CD4-positive, alpha-beta T cell treated with Interleukin-12 subunit alpha and Interleukin-12 subunit beta, for 1 hour (primary cell): ENCODE measurements at places on chromosomes 5 and 9.

DNA sequence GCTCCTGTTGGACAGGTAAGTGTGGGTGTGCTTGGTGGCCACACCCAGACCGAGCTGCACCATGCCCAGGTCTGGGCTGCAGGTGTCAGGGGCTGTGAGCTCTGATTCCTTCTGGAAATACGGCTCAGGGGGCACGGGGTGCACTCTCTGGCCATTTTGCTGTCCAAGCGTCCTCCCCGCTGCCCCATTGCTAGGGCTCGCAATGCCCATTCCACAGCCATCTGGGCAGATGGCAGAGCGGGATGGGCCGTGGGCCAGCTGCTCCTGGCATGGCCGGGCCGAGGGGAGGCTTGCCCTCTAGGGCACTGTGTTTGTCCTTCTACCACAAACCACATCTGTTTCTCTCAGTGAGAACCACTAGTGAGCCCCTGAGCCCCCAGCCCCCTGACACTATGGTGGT is 67.9 kb upstream of the RXRA start:
- DNase-seq = no peak

DNA sequence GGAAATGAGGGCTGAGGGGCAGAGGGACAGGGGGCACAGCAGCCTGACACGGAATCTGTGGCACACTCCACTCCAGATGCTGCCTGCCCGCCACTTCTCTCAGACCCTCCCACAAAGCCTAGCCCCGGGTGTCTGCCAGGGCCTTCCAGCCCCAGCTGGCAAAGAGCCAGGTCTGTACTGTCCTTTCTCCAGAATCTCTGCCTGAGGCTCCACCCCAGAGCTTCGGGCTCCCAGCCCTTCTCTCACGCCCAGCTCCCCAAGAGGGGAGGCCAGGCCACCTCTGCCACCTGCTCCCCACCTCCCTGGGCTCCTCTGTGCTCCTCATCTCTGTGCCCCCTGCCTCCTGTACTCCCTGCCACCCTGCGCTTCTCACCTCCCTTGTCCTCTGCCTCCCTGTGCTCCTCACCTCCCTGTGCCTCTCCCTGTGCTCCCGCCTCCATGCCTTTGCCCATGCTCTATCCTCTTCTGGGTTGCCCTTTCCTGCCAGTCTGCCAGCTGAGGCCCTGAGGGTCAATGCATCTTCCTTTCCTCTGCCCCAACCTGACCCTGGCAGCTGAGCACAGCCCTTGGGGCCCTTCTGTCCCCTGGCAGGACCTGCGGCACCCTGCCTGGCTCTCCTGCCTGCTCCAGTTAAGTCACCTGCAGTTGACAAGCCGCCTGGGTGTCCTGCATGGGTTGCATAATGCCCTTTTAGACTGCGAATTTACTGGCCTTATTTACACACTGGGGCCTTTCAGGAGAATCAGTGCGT is 36.4 kb downstream of the RASGEF1C start:
- no peak for DNase-seq

GRCh38 chr5:61407706-61408270 is 75.7 kb downstream of the ZSWIM6 start:
- no peak for DNase-seq

DNA sequence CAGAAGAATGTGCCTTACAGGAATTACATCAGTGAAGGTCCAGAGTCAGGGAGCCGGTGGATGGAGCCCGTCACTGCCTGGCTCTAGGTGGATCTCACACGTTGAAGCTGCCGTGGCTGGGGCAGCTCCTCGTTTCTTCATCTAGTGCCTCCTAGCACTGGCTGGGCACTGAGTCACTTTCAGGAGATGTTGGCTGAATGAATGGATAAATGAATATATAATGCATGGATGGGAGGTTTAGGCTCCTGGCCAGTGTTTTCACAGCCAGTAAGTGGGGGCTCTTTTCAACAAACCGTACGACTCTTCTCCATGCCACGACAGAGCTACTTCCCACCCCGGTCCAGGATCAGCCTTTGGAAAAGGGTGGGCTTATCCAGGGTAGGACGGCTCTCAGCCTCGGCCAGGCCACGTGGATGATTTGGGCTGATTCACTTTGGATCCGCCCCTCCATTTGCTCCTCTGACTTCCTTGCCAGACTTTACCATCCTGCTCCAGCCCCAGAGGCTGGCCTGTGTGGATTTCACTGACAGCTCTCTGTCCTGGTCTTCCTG is 1.3 kb upstream of the SH3PXD2B start:
- DNase-seq = no peak

- DNase-seq = no peak
Observed at GRCh38 chr5:139104577-139105276, 93.4 kb downstream of the SIL1 start.

- no peak for DNase-seq
Observed at GRCh38 chr5:38403877-38404635, 145.7 kb downstream of the EGFLAM start.

DNA sequence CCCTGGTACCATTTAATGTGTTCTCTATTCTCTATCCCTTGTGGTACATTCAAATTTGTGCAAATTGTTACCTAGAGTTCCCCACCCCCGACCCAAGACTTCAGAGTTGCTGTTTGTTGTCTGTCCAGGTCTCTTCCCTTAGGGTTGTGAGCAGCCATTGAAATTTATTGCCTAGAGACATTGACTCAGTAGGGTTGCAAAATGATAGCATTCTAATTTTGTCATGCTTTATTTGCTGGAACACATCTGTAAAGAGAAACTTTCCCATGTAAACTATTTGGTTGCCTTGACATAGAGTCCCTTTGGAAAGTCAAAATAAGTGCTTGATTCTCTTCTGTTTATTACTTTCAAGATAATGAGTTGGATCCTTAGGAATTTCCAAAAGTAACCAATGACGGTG is 91.7 kb upstream of the KLF9 start:
- DNase-seq = no peak

DNA sequence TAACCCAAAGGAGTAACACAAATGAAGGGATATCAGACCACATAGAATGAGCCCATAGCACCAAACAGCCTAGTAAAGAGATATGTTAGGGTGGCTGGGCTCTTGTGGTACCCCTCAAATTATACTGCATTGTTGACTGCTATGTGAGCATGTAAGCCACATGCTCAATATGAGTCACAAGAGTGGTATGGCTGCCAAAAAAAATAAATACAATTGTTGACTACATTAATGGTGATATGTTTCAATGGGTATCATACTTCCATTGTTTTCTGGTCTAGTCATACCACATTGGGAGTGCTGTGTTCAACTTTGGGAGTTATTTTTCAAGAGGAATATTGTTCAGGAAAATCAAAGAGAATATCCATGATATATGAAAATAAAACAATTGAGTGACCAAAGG is 162.4 kb upstream of the PIK3R1 start:
- no peak for DNase-seq

DNA sequence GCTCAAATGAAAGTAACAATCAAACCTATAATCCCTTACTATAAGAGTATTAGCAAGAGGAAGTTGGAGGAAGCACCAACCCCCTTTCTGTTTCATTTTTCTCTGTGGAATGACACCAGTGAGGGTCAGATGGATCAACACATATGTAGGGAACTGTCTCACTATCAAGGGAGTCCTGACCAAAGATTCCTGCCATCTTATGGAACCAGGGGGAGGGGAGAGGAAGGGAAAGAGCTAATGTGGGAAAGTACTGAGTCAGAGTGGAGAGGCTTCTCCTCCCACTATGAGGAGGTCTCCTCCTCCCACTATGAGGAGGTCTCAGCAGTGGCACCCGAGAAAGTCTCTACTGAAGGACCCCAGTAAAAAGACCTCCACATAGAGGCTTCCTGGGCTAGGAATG is 73.3 kb upstream of the PCSK1 start:
- DNase-seq = no peak

DNA sequence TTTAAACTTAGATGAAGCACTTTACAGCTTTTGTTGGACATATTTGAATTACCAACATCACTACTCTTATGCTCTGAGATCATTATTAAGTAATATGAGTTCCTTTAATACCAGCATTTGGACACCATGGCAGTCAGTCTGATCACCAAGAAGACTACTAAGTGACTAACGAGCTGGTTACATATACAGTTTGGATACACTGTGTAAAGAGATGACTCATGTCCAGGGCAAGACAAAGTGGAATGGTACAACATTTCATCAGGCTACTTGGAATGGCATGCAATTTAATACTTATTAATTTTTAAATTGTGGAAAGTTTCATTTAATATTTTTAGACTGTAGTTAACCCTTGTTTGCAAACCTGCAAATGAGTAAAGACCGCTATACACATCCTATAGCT is 237.4 kb upstream of the PRDM9 start:
- no peak for DNase-seq

DNA sequence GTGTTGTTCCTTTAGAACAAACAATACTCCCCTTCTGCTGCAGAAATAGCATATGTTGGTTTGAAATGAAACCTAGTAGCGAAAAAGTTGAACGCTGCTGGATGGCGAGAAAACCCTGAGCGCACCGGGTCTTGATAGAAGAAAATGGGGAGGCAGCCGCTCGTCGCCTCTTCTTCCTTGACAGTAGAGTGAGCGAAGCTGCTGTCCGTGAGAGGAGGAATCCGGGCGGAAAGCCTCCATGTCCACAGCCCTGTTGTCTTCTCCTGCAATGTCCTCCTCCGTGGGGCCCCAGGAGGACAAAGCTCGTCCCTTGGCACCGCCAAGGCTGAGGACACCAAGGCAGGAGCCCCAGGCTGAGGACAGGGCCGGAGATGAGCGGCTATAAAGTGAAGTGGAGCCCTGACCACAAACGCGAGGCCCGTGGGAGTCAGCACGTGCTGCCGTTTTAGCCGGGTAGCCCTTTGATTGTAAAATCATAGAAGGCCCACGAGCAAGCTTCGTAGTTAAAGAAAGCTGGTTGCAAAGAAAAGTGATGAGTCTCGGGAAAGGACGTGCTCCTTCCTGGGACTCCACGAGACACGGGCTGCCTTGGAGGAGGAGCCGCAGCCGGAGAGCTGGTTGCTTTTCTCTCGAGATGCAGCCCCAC is 35.6 kb downstream of the MRPL36 start:
- no peak for DNase-seq

DNA sequence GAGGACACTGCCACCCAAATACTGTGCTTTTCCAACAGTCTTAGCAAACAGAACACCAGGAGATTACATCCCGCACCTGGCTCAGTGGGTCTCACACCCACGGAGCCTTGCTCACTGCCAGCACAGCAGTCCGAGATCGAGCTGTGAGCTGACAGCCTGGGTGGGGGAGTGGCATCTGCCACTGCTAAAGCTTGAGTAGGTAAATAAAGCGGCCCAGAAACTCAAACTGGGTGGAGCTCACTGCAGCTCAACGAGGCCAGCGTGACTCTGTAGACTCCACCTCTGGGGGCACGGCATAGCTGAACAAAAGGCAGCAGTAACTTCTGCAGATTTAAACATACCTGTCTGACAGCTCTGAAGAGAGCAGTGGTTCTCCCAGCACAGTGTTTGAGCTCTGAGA is 28.8 kb downstream of the EPB41L4A start:
- no peak for DNase-seq

DNA sequence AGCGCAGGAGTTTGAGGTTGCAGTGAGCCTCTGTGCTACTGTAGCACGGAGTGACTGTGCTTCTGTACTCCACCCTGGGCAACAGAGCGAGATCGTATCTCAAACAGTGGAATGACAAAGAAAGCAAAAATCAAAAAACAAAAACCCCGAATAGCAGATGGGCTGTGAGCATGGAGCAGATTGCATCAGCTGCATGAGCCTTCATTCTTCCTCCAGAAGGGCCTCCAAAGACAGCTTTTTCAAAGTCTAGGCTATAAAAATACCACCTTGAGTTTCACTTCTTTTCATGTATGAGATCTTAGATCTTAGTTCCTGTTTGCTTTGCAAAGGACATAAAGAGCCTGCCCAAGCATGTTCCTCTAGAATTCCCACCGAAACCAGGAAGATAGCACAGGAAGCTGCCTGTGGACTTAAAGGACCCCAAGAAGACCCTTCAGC is 15.0 kb upstream of the HSPB3 start:
- no peak for DNase-seq

DNA sequence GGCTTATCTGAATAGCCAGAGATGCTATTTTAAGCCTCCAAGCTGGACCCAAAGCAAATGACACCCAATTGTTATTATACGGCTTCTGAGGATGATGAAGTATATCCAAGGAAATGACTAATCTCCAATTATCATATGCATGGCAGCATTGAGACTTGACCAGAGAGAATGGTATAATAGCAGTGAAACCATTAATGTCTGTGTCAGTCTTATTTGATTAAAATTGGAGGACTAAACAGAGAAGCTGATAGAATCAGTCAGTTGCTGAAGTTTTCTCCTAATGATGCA is 200.5 kb downstream of the EFNA5 start:
- DNase-seq = no peak

GRCh38 chr5:146447734-146448380 is 724 bp downstream of the TCERG1 start:
- peak; percentile 13 for DNase-seq

GRCh38 chr9:128125580-128126354 is 1.8 kb downstream of the PTGES2 start:
- DNase-seq = no peak

GRCh38 chr5:66741394-66741793 is 145.2 kb downstream of the MAST4 start:
- no peak for DNase-seq

- no peak for DNase-seq
Observed at GRCh38 chr5:67028371-67028770, 168.2 kb downstream of the CD180 start.

DNA sequence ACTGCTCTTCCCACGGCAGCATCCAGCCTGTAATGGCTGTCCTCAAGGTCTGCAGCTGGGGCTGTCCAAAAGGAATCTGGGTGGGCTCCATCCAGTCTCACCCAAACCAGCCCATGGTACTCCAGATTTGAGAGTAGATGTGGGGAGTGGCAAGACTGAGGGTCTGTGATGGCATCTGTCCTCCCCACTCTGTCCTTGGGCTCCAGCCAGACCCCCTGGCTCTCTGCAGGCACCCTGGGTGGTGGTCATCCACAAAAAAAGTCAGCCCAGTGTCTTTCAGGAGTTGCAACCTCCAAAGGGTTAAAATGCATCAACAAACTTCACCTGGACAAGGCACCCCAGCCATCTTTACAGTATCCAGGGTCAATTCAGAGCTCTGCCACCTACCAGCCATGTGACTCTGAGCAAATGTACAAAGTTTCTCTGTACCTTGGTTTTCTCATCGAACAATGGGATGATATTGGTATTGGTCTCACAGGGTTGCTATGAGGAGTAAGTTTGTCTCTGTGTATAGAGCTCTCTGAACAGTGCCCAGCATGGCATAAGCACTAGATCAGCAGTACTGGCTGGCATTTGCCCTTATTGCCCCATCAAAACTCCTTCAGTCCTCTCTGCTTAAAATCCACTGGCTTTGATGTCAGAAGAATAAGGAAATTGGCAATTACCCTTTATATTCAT is 7.3 kb upstream of the S1PR3 start:
- DNase-seq = no peak

- no peak for DNase-seq
Observed at GRCh38 chr9:108552459-108553040, 303.2 kb downstream of the ACTL7B start.

- DNase-seq = no peak
Observed at GRCh38 chr5:181109489-181110013, 21.4 kb downstream of the OR2V1 start.
